ENCODE measurements at places on chromosomes 7 and 10.

GRCh38 chr10:1183033-1183396 is 126.8 kb downstream of the WDR37 start:
- DNase-seq, result no peak

- no peak for DNase-seq
Observed at GRCh38 chr7:147153571-147153970, 1037.0 kb downstream of the CNTNAP2 start.

DNA sequence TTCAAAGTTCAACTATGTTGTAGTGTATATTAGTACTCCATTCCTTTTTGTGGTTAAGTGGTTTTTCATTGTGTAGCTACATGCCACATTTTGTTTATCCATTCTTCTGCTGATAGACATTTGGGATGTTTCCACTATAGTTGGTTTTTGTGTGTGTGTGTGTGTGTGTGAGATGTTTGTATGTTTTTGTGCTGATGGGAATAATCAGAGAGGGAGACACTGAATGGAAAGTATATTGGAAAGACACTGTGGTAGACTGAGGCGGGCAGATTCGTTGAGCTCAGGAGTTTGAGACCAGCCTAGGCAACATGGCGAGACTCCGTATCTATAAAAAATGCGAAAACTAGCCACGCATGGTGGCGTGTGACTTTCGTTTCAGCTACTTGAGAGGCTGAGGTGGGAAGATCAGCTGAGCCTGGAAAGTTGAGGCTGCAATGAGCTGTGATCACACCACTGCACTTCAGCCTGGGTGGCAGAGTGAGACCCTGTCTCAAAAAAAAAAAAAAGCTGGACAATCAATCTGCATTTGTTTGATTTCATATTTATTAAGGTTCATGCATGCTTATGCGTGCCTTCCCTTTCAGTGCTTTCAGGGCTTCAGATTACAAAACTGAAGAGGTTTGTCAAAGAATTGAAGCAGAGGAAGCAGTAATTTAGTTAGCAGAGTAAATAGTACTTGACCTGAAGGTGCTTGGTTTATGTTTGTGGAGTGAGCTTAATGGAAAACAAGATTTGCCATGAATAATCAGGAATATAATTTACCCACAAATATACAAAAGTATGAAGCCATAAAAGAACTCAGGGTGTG is 14.7 kb downstream of the SEC24C start:
- DNase-seq, result no peak

- no peak for DNase-seq
Observed at GRCh38 chr7:139370943-139371313, 11.2 kb downstream of the LUC7L2 start.

GRCh38 chr7:106039486-106040060 is 72.5 kb downstream of the SYPL1 start:
- no peak for DNase-seq

DNA sequence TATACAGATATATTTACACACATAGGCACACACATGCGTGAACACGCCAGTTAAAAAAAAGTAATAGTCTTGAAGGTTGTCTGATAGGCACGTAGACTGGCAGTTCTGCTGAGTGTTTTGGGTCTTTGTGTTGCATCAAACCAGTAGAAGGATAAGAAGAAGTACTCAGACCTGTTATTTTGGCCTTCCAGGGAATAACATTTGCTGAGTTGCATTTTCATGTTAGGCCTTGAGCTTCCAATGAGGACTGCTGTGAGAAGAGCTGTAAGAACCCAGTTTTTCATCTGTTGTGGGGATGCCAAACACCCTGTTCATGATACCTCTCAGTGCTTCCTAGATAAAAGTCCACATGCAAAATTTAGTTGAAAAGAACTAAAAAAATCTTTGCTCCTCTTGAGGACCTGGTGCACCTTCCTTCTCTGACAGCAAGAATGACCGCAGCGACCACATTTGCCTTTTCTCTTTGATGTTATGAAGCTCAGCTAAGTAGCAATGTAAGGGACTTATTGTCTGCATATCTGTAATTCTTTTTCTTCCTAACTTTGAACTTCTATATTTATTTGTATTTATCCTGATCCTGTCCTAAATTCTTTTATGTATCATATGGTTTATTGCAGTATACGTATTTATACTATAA is 27.2 kb downstream of the HIPK2 start:
- no peak for DNase-seq
